ENCODE measurements at places on chromosomes 1 and 21.
A peak's percentile ranks its signal among the peaks of the same experiment; 100 is the strongest.

- DNase-seq: no peak
These were observed 46.2 kb downstream of the PGBD5 start for GRCh38 chr1:230379928-230380327.

GRCh38 chr1:159996653-159997052 lies 35.1 kb downstream of the PIGM start:
- DNase-seq: no peak

DNA sequence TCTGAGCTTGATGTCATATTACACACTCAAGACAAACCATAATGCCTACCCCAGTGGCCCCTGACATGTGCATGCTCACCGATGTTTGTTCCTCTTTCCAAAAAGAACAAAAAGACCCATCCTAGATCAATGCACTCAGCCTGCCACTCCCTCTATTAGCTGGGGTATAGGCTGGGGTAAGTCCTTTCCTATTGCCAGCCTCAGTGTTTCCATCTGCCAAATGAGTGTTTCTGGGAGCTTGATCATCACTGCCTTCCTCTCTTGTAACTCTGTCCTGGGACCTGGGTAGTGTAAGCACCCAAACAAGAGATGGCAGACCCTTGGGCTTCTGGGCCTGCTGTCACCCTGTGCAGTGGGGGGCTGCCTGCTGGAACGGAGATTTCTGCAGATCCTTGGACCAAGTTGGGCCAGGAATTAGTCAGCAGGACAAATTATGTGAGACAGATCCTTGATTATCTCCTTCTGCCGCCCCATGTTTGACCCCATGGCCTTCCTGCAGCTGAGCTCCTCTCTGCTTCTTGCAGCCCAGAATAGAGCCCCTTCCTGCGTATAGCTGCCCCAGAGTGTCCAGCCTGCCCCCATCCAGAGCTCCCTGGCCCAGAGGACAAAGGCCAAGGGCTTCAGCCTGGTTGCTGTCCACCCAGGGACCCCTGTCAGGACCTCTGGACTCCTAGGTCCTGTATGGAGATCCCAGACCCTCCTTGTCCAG lies 31.5 kb upstream of the LRP8 start:
- DNase-seq: no peak

DNA sequence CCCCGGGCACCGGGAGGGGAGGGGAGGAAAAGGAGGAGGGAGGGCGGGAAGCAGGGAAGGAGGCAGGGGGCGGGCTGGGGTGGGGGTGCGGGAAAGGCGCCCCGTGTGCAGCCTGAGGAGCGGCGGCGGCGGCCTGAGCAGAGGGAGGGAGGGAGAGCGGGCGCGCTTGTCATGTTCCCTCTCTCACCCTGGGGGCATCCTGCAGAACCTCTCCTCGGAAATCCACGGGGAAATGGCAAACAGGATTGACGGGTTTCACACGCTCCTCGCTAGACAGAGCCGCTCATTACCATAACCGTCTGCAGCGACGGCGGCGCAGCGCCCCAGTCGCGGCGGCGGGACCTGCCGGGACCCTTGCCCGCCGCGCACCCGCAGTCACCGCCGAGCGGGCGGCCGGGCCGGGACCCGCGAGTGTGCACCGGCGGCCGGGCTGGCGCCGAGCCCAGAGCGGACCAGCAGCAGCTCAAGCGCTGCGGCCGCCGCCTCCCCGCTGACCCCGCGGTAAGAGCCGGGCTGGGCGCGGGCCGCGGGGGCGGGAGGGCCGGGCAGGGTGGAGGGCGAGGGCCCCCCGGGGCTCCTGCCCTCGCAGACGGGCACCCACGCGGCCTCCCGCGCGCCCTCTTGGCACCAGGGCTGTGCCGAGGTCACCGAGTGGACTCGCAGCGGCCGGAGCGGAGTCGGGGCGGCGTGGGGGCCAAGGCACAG lies at the start of gene SERTAD4:
SERTAD4 (plus strand) TSS at position 286 of the 705 bp plus-strand sequence. CDS start 5,165 bp downstream, outside the sequence.
- no peak for DNase-seq

GRCh38 chr21:36909423-36909822 lies 57.0 kb downstream of the HLCS start:
- DNase-seq: no peak

DNA sequence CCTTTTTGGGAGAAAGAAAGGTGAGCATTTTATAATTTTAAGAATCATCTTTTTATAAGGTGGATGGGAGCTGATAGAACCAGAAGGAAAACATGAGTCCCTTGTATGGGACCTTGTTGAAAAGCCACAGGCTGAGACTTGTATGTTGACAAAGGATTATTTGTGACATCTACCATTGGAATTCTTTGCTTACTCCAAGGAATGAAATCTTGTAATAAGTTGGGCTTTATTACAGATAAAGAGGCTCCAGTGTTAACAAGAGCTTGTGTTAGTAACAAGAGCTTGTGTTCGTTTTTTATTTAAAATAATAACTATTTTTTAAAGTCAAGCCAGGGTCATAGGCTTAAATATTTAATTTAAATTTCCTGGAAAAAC lies 201.1 kb upstream of the CHRM3 start:
- DNase-seq: no peak

DNA sequence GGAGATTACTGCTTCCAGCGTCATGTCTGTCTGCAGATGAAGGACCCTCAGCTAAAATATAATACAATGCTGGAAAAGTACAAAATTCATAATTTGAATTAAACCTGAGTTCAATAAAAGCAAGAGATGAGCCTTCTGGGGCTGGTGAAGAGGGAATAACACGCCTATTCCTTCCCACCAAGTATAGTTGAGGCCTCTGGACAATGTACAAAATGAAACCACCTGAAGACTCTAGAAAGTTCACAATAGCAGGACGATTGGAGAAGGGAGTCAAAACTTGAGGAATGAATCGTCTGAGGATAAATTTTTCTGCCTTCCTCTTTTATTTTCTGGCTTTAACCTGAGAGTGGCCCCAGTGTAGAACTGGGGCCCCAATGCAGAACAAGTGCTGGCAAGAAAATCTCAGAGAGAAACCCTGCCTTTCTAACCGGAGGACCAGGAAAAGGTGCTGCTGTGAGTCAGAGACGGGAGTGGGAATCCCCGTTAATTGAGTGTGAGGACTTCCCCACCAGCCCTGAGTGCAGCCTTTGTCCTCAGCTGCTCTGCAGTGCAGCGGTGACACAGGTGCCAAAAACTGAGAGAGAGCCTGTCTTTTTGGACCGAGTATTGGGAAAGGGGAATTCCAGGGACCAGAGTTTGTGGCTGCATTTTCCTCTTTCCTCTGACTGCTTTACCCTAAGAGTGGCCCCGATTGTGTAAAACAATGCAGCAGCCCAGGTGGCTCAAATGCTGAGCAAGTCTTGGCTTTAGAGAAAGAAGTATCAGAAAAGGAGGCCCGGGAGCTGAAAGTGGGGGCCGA lies 264.9 kb downstream of the DYRK1A start:
- DNase-seq: no peak

DNA sequence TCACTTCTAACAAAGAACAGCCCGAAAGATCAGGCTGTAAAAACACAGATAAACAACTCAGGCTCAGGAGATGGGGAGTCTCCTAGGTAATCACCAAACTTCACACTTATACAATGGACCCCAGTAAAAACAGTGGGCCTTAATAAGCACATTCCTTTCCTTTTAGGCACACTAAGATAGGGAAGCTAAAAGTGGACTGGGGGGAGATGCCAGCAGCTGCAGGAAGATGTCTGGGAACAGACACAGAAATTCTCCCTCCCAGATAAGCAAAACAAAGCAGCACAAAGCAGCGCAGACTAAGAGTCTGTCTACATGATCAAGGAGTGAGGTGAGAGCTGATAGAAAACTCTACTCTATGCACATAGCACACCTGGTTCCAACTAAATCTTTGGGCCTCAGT lies 29.0 kb upstream of the CTBS start:
- no peak for DNase-seq

GRCh38 chr1:92705446-92705845 lies 79.5 kb downstream of the EVI5 start:
- no peak for DNase-seq

- no peak for DNase-seq
These were observed 25.8 kb upstream of the PPP1R8 start for GRCh38 chr1:27804791-27805190.

DNA sequence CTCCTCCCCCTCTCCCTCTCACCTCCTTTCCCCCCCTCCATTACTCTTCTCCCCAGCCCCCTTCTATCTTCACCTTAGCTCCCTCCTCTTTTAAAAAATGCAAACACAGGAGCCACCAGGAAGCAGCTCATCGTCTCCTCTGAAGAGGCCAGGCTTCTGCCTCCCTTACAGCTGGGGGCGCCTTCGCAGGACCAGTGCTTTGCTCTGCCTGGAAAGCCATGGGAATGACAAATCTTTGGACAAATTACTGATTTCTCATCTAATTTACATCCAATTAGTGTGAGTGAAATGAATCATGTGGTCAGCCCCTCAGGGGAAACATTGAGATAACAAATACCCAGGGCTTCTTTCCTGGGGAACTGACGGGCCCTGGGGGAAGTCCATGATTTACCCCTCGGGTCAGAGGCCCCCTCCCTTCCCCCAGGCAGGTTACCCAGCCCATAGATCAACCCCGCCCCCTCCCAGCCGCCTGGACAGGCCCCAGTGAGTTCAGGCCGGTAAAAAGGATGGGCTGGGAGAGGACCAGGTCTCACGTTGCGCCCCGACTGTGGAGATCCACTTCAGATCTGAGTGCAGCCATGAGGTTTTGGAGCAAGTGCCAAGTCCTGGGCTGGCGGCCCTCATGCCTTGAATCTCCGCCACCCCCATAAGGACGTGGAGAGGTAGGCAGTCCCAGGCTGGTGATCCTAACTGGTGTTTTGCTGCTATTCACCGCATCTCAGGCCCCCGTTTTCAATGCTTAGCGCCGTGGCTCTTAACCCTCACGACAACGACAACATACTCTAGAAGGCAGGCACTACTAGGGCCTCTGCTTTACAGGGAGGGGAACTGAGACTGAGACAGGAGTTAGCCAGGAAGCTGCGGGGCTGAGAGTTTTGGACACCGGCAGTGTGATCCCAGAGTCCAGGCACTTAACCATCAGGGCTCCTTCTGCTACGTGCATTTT lies 300.8 kb downstream of the RRAGC start:
- peak; percentile 23 for DNase-seq

GRCh38 chr21:14572204-14572780 lies 26.2 kb upstream of the SAMSN1 start:
- no peak for DNase-seq

- DNase-seq: no peak
These were observed 1995.8 kb downstream of the NCAM2 start for GRCh38 chr21:22993822-22994574.

DNA sequence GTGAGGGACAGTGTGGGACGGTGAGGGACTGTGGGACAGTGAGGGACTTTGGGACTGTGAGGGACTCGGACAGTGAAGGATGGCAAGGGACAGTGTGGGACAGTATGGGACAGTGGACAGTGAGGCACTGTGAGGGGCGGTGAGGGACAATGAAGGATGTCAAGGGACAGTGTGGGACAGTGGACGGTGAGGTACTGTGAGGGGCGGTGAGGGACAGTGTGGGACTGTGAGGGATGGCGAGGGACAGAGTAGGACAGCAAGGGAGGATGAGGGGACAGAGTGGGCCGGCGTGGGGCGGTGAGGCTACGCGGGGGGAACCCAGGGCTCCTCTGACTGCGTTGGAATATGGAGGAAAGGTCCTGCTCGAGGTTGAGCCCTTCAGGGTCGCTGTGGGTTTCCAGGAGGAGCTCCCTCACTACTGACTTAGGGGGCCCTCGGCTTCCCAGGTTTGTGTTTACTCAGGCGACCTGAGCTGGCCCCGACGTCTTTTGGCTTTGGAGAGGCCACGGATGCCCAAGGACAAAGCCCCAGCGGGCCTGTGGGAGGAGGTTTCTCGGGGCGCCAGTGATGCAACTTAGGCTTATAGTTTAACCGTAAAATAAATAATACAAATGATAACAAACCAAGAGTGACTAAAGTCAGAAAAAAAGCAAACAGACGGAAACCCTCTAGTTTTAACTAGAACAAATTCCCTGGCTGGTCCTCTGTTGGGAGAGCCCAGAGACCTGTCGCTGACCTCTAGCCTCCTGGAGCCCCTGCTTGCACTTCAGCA lies 1.1 kb upstream of the ERRFI1 start:
- no peak for DNase-seq

GRCh38 chr21:31538816-31539215 lies 120.7 kb upstream of the SOD1 start:
- DNase-seq: no peak

DNA sequence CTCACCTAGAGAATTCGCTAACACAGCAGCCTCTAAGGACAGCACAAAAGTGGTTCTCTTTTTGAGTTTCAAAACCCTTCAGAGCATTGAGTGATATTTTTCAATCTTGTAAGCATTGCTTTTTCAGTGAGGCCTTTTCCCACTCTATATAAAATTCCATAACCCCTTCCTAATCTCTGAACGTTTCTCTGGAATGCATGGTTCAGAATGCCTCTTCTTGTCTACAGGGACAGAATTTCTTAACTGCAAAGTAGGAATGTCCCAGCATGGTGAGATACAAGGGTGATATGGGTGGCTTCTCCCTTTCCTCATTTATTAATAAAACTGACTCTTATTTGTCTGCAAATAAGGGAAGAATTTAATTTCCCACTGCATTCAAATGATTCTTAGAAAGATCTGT lies 377.9 kb downstream of the LTN1 start:
- DNase-seq: no peak

- no peak for DNase-seq
These were observed 787 bp downstream of the GRIK3 start for GRCh38 chr1:37033355-37034101.

Measured in CD4-positive, alpha-beta T cell treated with Interleukin-17A for 4 hours (primary cell).